Skeletal muscle tissue (tissue), 5 donors: ENCODE measurements at places on chromosomes 4 and X. TPM values are rescaled to one million over a fixed set of nuclear protein-coding genes. Genes with fewer than 3 reads are reported as not detected.

The SMIM10L2A gene
- total RNA-seq = 1.6 TPM

The RS1 gene
- total RNA-seq = under 0.01 TPM

The VCX3A gene
- not detected for total RNA-seq

The CXCL9 gene
- total RNA-seq = 0.52 TPM

The CYTL1 gene
- 2.1 TPM for total RNA-seq

The GABRQ gene
- total RNA-seq = 0.52 TPM

The REELD1 gene
- total RNA-seq = not detected

The FIP1L1 gene
- 56.4 TPM for total RNA-seq

The SLC25A5 gene
- total RNA-seq = 118 TPM

The CXCL10 gene
- total RNA-seq = 4.7 TPM
